Fibroblast of skin of back (primary cell): ENCODE measurements at places on chromosomes 7 and 10.

DNA sequence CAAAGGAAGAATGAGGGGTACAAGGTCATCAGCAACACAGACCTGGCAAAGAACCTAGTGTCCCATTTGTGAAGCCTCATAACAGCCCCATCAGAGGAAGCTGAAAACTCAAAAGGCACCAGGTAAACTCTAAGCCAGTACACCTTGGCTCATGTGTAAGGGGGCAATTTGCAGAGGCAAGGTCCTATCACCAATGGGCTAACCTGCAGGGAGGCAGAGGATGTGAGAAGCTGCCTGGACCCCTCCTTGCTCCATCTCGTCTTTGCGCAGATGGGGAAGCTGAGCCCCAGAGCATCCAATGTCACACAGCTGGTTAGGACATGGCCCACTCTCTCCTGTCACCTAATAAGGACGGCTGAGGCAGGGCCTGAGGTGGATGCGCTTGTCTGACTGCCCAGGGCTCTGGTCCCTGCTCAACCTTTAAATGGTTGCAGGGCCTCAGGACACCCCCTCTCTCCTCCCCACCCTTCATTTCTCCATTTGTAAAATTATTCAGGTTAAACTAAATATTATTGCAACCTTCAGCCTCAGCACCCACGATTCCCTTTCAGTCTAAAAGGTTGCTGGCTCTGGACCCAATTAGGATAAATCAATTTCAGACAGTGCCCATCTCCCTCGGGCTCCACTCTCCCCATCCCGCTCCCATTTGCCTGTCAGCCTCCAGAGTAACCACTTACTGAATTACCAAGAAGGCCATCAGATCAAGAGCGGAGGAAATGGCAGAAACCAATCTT is 135.3 kb downstream of the OAT start:
- DNase-seq, result no peak

DNA sequence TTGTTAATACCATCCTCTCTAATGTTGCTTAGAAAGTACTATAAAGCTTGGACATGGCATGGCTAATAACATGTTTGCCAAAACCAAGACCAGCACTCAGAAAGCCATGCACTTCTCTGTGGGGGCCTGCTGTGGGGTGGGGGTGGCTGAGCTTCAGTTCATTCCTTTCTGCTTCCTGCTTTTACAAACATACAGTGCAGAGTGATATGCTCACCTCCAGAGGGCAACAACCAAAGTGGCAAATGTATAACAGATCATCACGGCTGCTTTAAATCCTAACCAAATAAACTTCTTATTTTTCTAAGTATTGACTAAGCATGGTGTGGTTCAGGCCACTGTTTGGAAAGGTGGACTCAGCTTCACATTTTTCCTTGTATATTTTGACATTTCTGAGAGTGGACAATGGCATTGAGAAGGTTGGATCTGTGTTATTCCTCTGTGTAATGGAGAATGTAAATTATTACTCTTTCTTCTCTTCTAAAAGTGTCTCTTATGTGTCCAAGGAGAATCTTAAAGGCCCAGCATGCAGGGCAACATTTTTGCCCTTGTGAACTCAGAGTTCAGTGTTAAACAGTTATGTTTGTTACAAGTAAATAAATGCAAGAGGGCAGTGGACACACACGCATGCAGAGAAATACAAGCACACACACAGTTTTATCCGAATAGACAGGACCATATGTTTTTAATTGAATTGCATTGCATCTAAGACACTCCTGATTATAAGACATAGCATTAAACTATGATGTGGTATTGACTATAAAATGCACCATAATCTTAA is 186.1 kb downstream of the HERPUD2 start:
- no peak for DNase-seq

DNA sequence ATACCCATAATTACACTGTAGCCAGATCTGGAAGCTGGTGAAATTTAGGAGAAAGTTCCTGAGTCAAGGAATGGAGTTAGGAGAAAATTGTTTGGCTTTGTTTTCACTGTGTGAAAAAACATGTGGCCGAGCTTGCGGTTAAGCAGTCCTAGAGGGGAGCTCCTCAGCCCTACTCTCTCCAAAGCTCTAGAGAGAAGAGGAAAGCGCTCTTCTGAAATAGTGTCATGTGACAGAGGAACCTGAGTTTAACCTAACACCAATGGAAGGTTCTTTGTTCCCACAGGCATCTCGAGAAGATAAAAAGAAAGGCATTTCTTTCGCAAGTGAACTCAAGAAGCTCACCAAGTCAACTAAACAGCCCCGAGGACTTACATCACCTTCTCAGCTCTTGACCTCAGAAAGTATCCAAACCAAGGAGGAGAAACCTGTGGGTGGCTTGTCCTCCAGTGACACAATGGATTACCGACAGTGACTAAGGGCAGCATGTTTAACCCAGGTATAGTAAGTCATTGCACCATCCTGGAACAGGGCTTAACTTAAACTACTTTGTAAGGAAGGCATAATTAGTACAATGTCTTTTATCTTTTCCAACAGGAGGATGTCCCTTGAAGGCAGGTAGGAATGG is 38.0 kb downstream of the NOC3L start:
- DNase-seq, result no peak

- DNase-seq, result no peak
These were observed 3.7 kb downstream of the GOT1 start for GRCh38 chr10:99426689-99427088.

GRCh38 chr7:83148776-83149175 is 13.9 kb downstream of the PCLO start:
- DNase-seq, result peak; percentile 36

- no peak for DNase-seq
These were observed 719 bp downstream of the ZNF33B start for GRCh38 chr10:42637648-42638054.

GRCh38 chr10:93115661-93116383 is 42.1 kb downstream of the CYP26A1 start:
- DNase-seq, result peak; percentile 45
